Tibial nerve (tissue), 4 donors: ENCODE measurements at places on chromosomes 4 and X. TPM values are rescaled to one million over a fixed set of nuclear protein-coding genes. Genes with fewer than 3 reads are reported as not detected.
A peak's percentile ranks its signal among the peaks of the same experiment; 100 is the strongest.

The GPR173 gene
- total RNA-seq: 11.0 TPM

DNA sequence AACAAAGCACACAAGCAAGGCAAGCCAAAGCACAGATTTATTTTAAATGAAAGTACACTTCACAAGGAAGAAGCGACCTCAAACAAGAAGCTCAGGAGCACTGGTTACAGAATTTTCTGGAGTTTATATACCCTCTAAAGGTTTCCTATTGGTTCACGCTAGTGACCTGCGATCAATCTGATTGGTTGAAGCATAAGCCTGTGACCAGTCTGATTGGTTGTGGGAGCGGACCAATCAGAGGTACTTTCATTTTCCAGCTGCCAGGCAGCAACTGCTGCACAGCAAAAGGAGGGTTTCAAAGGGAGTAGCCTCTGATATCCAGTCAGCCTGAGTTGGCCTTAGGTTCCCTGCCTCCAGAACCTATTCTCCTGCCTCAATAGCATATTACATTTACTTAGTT lies 4.6 kb upstream of the AREG start:
- no peaks in the 10 kb centered on the region for H3K36me3 ChIP-seq
- no peak overlapping the region for H3K4me3 ChIP-seq
- H3K4me1 ChIP-seq: no peaks in the 10 kb centered on the region
- DNase-seq: no peak
- H3K27ac ChIP-seq: no peak overlapping the region

GRCh38 chr4:19936476-19936875 lies 315.2 kb upstream of the SLIT2 start:
- H3K36me3 ChIP-seq: no peaks in the 10 kb centered on the region
- H3K27ac ChIP-seq: no peak overlapping the region
- H3K4me3 ChIP-seq: no peak overlapping the region
- H3K27me3 ChIP-seq: no peaks in the 10 kb centered on the region
- H3K4me1 ChIP-seq: no peaks in the 10 kb centered on the region
- DNase-seq: no peak

DNA sequence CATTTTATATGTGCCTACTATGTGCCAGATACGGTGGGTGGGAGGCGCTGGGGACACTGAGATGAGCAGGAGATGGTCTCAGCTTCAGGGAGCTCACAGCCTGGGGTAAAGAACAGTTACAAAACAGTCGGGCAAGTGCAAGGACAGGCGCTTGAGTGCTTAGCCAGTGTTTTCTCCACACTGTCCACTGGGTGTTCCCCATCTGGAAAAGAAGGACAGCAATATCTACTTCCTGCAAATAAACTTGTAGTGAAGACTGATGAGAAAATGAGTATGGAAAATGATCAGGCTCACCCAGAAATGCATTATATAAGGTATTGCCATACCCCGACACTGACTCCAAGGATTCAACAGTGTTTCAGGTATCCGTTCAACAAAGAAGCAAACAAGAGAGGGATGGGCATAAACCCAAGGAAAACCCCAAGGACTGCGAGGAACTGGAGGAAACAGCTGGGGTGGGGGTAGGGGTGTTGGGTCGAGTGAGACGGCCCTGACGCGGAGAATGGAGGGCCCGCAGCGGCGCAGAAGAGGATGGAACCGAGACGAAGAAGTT lies 835 bp downstream of the TMEM185A start:
- peak overlapping the region; percentile 65 for H3K4me3 ChIP-seq
- no peaks in the 10 kb centered on the region for H3K4me1 ChIP-seq
- H3K27ac ChIP-seq: peak overlapping the region; percentile 70
- DNase-seq: no peak
- no peaks in the 10 kb centered on the region for H3K36me3 ChIP-seq
- no peaks in the 10 kb centered on the region for H3K27me3 ChIP-seq

DNA sequence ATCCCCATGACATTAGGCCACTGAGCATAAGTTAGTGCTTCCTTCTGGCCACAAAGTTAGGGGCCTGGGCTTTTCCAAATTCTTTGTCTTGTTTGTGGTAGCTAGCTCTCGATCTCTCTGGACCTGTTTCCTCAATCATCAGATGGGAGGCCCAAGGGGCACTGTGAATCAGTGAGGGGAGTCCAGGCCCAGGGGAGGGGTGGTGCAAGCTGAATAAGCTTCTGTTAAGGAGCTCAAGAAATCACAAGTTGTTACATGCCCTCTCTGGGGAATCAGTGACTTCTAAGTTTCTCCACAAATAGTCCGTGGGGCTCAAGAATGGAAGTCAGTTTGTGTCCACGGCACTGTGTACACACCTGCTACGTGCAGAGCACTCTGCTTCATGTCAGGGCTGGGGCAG lies 15.1 kb downstream of the AWAT2 start:
- no peak overlapping the region for H3K4me3 ChIP-seq
- no peak for DNase-seq
- peaks cover 3% of the 10 kb centered on the region for H3K27me3 ChIP-seq
- H3K4me1 ChIP-seq: no peaks in the 10 kb centered on the region

- no peak overlapping the region for H3K4me3 ChIP-seq
- no peaks in the 10 kb centered on the region for H3K4me1 ChIP-seq
- H3K36me3 ChIP-seq: no peaks in the 10 kb centered on the region
- no peak overlapping the region for H3K27ac ChIP-seq
- no peaks in the 10 kb centered on the region for H3K27me3 ChIP-seq
Measured at GRCh38 chr4:133483600-133484246, 334.6 kb downstream of the PCDH10 start.

DNA sequence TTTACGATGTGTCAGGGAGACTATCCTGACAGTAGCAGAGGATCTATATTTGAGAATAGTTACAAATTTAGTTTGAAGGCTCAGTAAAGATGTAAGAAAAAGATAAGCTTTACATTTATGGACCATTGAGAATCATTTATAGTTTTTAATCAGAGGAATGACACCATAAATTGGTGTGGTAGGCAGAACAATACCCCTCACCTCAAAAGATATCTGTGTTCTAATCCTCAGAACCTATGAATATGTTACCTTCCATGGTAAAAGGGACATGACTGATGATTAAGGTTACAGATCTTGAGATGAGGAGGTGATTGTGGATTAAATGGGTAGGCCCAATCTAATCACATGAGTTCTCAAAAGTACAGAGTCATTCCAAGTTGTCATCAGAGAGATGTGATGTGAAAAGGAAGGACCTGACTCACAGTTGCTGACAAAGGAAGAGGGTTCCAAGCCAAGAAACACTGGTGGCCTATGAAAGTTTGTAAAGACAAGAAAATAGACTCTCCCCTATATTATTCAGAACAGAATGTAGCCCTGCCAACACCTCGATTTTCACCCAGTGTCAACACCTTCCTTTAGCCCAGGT lies 27.0 kb downstream of the EREG start:
- H3K36me3 ChIP-seq: no peaks in the 10 kb centered on the region
- no peaks in the 10 kb centered on the region for H3K4me1 ChIP-seq
- no peaks in the 10 kb centered on the region for H3K27me3 ChIP-seq
- DNase-seq: no peak
- no peak overlapping the region for H3K27ac ChIP-seq

- DNase-seq: peak; percentile 91
- peaks cover 29% of the 10 kb centered on the region for H3K4me1 ChIP-seq
- peak within 1 kb of the TSS; percentile 96 for H3K27ac ChIP-seq
- H3K36me3 ChIP-seq: no peaks in the 10 kb centered on the region
- no peaks in the 10 kb centered on the region for H3K27me3 ChIP-seq
Measured at GRCh38 chr4:107989537-107990386, at the start of gene HADH. Gene HADH (plus strand): TSS chr4:107989889. CDS start chr4:107989933, 44 bp downstream.

The MED28 gene
- 12.9 TPM for total RNA-seq

DNA sequence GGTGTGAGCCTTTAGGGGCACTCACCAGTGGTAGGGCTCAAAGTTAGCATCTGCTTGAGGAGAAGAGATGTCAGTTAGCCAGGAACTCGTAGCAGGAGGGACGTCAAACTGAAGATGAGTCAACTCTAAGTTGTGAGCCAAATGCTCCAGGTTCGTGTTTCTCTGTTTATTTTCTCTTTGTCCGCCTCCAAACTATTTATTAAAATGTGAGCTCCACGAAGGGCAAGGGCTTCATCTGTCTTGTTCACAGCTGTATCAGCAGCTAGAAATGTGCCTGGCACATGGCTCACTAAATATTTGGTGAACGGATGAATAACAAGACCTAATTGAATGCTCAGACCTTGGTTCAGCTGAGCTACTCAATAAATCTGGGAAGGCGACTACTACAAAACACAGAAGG lies 248.9 kb downstream of the BCOR start:
- H3K4me1 ChIP-seq: no peaks in the 10 kb centered on the region
- H3K4me3 ChIP-seq: no peak overlapping the region
- no peaks in the 10 kb centered on the region for H3K27me3 ChIP-seq
- no peaks in the 10 kb centered on the region for H3K36me3 ChIP-seq
- no peak for DNase-seq

The HMX1 gene
- total RNA-seq: not detected

The TCEAL6 gene
- not detected for total RNA-seq

The PRDM8 gene
- 12.6 TPM for total RNA-seq

The ZNF182 gene
- total RNA-seq: 4.5 TPM

The NOX1 gene
- not detected for total RNA-seq

GRCh38 chr4:39713691-39714090 lies 15.8 kb downstream of the UBE2K start:
- H3K36me3 ChIP-seq: peaks cover 16% of the 10 kb centered on the region
- peak overlapping the region; percentile 26 for H3K27ac ChIP-seq

The KIT gene
- total RNA-seq: 7.5 TPM

GRCh38 chr4:10283761-10284160 lies 167.2 kb upstream of the WDR1 start:
- H3K27me3 ChIP-seq: no peaks in the 10 kb centered on the region
- no peak overlapping the region for H3K4me3 ChIP-seq
- no peak for DNase-seq
- H3K27ac ChIP-seq: no peak overlapping the region
- no peaks in the 10 kb centered on the region for H3K36me3 ChIP-seq

The PPID gene
- 15.3 TPM for total RNA-seq

DNA sequence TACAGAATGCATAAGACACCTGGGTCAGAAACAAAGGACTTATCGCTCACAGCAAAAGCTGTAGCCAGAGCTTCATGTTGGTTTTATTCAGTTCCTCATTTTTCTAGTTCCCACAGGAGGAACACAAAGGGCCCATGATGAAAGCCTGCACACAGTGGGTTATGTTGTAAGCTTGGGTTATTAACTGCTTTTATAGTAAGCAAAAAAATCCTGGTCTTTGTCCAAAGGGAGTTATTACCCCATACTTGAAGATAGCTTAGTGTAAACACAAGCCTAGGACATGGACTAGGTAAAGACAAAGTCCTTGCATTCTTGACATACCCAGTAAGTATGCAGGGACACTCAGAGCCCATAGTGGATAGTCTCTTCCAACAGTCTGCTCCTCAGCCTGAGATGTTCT lies 11.7 kb downstream of the BBS12 start:
- no peaks in the 10 kb centered on the region for H3K4me1 ChIP-seq
- H3K36me3 ChIP-seq: no peaks in the 10 kb centered on the region
- DNase-seq: no peak
- no peak overlapping the region for H3K27ac ChIP-seq
- no peak overlapping the region for H3K4me3 ChIP-seq

The SCRG1 gene
- 0.87 TPM for total RNA-seq

The GABRQ gene
- 0.98 TPM for total RNA-seq

The RGS12 gene
- 29.9 TPM for total RNA-seq

DNA sequence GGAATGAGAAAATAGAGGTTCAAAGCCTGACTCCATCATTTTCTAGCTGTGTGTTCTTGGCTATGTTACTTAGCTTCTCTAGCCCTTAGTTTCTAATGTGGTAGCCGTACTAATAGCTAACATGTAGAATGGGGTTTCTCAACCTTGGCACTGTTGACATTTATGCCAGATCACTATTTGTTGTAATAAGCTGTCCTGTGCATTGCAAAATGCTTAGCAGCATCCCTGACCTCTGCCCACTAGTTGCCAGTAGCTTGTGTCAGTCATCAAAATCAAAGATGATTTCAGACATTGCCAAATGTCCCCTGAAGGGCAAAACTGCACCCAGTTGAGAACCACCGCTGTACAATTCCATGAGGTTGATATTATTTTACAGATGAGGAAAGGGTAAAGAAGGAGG lies 18.3 kb upstream of the ADAMTS3 start:
- no peak overlapping the region for H3K4me3 ChIP-seq
- H3K36me3 ChIP-seq: no peaks in the 10 kb centered on the region
- no peak overlapping the region for H3K27ac ChIP-seq
- no peak for DNase-seq
- no peaks in the 10 kb centered on the region for H3K27me3 ChIP-seq

The NXF2 gene
- not detected for total RNA-seq

The ANK2 gene
- 81.3 TPM for total RNA-seq

DNA sequence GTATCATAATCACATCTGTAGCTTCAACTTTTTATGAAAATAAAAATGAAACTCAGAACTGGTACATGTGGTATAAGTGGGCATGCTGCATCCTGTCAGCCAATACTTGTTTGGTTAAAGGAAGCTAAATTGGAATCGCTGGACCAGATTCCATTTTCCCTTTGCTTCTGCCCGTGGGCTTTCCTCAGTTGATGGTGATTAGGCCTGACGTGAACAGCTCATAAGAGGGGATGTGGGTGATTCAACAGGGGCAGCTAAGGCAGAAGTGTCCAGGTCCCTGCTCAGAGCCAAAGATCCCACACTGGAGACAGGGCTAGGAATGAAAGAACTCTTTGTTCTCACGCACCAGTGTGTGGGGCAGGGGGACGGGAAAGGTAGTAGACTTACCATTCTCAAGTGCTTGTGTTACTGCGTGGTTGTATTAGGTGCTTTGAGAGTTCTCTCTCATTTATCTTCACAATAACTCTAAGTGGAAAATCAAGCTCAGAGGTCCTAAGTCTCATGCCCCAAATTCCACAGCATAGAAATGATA lies 63.2 kb upstream of the GUCY1A1 start:
- H3K4me1 ChIP-seq: no peaks in the 10 kb centered on the region
- no peak overlapping the region for H3K4me3 ChIP-seq
- H3K27me3 ChIP-seq: no peaks in the 10 kb centered on the region
- no peak overlapping the region for H3K27ac ChIP-seq
- no peak for DNase-seq

The TLR7 gene
- total RNA-seq: 0.66 TPM

DNA sequence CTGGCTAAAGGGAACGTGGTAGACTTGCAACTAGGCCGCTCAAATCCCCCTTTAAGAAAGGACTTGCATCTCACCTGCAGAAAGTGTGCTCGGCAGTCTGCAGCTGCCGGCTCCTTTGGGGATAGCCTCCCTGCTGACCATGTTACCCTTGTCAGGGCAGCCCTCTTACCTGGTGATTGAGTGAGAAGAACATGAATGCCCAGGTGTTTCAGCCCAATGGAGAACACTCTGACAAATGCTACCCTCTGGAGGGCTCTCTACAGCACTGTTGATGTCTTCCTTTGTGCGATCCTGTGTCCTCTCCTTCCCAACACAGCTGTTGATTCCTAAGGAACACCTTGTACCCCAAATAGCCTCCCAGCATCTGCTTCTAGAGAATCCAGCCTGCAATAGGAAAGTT lies 178.7 kb upstream of the LDB2 start:
- no peak for DNase-seq
- H3K27ac ChIP-seq: no peak overlapping the region
- H3K4me1 ChIP-seq: no peaks in the 10 kb centered on the region
- no peaks in the 10 kb centered on the region for H3K27me3 ChIP-seq

- no peak for DNase-seq
- peak within 1 kb of the TSS; percentile 78 for H3K4me3 ChIP-seq
- H3K27me3 ChIP-seq: no peaks in the 10 kb centered on the region
- H3K36me3 ChIP-seq: no peaks in the 10 kb centered on the region
- H3K27ac ChIP-seq: peak within 1 kb of the TSS; percentile 97
- no peaks in the 10 kb centered on the region for H3K4me1 ChIP-seq
Measured at GRCh38 chrX:24027086-24027485, at the start of gene KLHL15. Gene KLHL15 (minus strand): TSS chrX:24027186. CDS start chrX:24006693, 20,493 bp downstream.

The ATOH1 gene
- total RNA-seq: not detected

- H3K4me1 ChIP-seq: no peaks in the 10 kb centered on the region
- H3K27ac ChIP-seq: no peak overlapping the region
- DNase-seq: no peak
- H3K4me3 ChIP-seq: no peak overlapping the region
Measured at GRCh38 chr4:107843391-107843790, 18.7 kb downstream of the SGMS2 start.

The SLIT2 gene
- total RNA-seq: 38.6 TPM

The SPANXN3 gene
- not detected for total RNA-seq

The DOK7 gene
- total RNA-seq: 0.66 TPM
